ENCODE measurements at places on chromosomes 13 and 19. TPM values are rescaled to one million over a fixed set of nuclear protein-coding genes. Genes with fewer than 3 reads are reported as not detected.

PDX1 gene
- total RNA-seq: 0.08 TPM

SYCN gene
- not detected for total RNA-seq

RUBCNL gene
- total RNA-seq: 0.28 TPM

MUC16 gene
- total RNA-seq: 0.23 TPM

ZNF835 gene
- not detected for total RNA-seq

ZNF723 gene
- not detected for total RNA-seq

TMEM145 gene
- total RNA-seq: 3.6 TPM

TLE6 gene
- 5.8 TPM for total RNA-seq

ZNF69 gene
- not detected for total RNA-seq

NPHS1 gene
- total RNA-seq: 0.41 TPM

KL gene
- total RNA-seq: 0.05 TPM

CGB2 gene
- not detected for total RNA-seq

PSPN gene
- 1.0 TPM for total RNA-seq

BEST2 gene
- 0.22 TPM for total RNA-seq

MBD3L3 gene
- total RNA-seq: not detected

ZSCAN18 gene
- total RNA-seq: 2.3 TPM

ATXN8OS gene
- total RNA-seq: not detected

Measured in A549 treated with GW870086 at 1 μM for 4 hours (cell line).